Small intestine (tissue), 16 donors: ENCODE measurements at places on chromosomes 4 and X.

DNA sequence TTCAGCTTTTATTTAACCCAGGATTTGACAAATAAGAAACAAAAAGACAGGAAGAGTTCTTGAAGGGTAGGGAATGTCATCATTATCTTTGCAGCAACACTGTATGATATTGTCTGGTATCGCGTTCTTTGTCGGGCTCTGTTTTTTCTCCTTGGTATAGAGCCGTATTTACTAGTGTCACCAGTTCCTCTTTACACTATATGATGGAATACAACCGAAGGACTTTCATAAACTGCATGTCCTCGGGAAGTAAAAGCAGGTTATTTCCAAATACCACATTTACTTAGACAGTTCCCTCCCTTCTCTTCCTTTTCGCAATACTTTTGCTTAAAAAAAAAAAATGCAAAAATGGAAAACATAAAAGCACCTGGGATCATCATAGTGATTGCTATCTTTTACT lies 96.6 kb upstream of the IL13RA1 start:
- DNase-seq: no peak

DNA sequence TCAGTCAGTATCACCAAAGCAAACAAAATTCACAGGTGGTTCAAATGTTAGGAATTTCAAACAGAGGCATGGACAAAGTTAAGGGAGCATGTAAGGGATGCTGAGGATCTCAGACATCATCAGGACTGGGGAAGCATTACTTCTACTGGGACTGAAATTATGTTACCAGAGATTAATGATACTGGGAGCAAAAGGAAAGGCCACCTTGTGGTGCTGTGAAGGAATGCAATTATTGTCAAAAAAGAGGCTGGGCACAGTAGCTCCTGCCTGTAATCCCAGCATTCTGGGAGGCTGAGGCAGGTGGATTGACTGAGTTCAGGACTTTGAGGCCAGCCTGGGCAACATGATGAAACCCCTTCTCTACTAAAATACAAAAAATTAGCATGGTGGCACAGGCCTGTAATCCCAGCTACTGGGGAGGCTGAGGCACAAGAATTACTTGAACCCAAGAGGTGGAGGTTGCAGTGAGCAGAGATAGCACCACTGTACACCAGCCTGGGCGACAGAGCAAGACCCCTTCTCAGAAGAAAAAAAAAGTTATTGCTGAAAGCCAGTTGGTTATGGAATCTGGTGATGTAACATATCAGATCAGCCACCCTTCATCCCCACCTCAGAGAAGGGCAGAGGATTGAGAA lies 954.3 kb downstream of the PCDH7 start:
- DNase-seq: peak; percentile 10

- DNase-seq: no peak
Observed at GRCh38 chr4:8270912-8271815, 1.6 kb downstream of the HTRA3 start.

- DNase-seq: no peak
Observed at GRCh38 chrX:110163488-110163887, 154.4 kb downstream of the AMMECR1 start.

DNA sequence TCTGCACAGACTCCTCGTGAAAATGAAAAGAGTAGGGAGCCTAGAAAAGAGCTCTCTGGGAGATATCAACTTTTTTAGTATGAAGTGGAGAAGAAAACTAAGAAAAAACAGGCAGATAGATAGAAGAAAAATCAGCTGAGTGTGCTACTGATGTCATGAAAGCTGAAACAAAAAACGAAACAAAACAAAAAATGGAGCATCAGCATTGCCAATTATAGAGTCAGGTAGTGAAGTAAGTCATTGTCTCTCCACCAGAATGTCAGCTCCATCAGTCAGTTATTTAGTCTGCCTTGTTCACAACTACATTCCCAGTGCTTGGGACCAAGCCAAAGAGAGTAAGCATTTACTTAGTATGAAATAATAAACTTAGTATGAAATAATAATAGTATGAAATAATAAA lies 595.1 kb downstream of the STPG2 start:
- no peak for DNase-seq

- no peak for DNase-seq
Observed at GRCh38 chr4:8229331-8229975, 30.4 kb downstream of the SH3TC1 start.

GRCh38 chr4:20983763-20984575 lies 283.7 kb downstream of the PACRGL start:
- DNase-seq: peak; percentile 10

- DNase-seq: no peak
Observed at GRCh38 chr4:15481961-15482745, 12.5 kb downstream of the CC2D2A start.

GRCh38 chr4:139458999-139459398 lies 5.1 kb downstream of the RAB33B start:
- peak; percentile 75 for DNase-seq
